ENCODE measurements at places on chromosomes 3 and 15.

DNA sequence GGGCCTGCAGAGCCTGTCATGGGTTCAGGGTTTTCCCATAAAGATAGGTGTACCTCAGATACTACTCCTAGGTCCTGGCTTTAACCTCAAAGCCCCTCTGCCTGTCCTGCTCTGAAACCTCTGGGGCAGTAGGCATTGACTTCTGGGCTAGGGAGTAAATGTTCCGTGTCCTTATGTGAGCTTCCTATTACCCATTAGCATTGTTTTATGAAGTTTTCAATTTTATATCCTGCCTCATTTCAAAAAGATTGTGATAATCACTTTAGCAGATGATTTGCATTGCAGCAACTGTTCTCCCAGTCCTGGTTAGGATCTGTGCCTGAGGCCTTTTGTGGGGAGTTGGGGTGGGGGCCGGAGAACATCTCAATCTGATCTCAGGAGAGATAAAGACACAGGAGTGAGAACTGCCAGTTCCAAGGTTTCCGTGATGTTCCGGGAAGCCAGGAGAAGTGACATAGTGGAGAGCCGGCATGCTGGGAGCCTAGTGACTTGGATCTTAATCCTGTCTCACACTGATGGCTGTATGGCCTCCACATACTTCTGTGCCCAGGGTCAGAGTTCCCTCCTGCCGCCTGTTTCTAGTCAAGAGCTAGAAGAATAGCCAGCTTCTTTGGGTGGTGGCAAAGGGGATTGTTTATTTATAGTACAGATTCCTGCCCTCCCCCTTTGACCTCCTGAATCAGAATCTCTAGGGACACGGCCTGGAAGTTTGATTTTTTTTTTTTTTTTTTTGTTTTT is 10.6 kb downstream of the TPM1 start:
- no peak for DNase-seq

DNA sequence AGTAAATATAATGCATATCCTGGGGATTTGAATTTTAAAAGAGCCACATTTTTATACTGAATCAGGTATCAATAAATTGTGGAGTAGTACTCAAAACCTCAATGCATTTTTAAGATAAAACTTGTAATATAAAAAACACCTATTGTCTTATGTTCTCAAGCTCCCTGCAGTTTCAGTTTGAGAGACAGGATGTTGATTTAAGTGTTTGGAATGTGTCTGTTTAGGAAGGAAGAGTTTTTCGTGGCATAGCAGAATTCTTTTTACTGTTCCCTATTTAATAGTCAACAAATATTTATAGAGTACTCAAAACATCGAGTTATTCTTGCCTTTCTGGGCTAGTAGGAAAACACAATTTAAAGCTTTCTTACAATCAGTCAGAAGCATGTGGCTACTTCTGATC is 146.1 kb upstream of the BCHE start:
- DNase-seq, result no peak

GRCh38 chr15:33584797-33585196 is 274.0 kb downstream of the RYR3 start:
- DNase-seq, result no peak

DNA sequence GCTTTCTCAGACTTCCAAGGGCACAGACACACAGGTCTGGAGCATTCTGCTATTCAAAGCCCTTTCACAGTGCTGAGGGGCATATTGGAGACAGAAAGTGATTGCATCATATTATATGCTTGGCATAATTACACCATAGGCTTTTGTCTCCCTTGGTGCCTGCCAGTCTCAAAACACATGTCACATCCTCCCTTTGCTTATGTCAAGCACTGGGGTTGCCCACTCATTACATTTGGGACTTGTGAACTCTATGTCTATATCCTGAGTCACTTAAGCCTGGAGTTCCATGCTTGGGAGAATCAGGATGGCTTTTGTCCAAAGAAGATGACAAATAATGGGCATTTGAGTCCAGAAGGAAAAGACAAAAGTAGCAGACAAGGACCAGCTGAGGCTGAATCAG is 12.3 kb upstream of the PDZRN3 start:
- DNase-seq, result no peak

DNA sequence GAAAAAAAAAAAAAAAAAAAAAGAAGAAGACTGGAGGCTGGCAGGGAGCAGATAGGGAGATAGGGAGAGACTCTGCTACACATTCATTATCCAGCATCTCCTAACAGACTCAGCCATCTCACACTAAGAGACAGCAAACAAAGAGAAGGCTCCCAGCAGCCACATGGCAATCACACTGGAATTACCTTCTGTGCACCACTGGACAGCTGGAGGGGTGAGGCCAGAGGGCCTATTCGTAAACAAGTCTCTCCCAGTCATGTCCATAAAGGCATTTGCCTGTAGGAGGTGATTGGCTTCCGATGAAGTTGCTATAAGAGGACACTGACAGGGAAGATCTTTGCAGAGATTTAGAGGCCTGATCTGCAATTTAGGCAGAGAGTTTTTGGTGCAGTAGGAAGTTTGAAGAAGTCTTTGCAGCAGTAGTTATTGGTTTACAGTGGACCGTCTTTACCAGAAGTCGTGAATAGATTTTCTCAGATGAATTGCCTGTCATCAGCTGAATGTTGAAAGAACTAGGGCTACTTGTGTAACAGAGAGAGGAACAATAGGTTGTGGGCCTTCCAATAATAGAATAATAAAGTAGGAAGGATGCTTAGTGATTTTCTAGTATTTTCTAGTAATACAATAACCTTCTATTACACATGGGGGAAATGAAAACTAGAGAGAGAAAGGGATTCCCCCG is 89.7 kb downstream of the TP63 start:
- DNase-seq, result no peak

DNA sequence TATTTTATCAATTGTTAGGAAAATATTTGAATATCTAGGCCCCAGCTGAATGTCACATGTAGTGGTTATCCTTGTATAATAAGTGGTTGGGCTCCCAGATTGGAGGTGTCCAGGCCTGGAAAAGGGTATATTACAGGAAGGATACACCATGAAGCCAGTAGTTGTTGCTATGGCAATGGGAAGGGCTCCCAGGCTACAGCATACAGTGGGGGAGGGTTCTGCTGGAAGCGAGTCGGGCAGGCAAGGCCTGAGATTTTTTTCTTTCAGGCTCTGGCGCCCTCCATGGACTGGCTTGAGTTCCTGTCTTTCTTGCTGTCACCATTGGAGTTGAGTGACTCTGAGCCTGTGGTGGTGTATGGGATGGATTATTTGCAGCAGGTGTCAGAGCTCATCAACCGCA is 8.9 kb downstream of the ECE2 start:
- DNase-seq, result no peak

GRCh38 chr15:69489073-69489571 is 36.5 kb downstream of the RPLP1 start:
- DNase-seq, result no peak

DNA sequence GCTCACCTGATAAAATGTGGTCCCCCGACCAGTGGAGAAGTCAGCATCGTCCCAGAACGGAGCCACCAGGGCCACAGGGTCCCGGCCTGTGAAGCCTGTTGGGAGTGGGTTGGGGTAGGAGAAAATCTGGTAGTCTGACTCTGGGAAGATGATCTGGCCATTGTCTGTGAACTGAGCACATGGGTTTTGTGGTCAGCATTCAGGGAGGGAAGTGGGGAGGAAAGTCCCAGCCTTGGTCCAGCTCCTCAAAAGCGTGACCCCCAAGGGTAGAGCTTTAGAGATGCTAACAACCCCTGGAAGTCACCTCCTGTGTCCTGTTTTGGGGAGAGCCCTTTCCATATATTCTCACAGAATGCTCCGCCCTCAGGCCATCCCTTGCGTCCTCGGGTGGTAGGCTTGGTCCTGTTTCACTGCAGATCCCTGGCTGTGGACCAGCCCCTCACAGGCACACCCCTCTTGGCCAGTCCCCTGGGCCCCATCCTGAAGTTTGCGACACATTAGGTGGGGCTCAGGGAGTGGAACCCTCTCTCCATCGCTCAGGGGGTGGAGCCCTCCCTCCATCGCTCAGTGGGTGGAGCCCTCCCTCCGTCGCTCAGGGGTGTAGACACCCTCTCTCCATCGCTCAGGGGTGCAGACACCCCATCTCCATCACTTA is 40.0 kb downstream of the MUC4 start:
- no peak for DNase-seq
